ENCODE measurements at places on chromosomes 16 and 17. TPM values are rescaled to one million over a fixed set of nuclear protein-coding genes. Genes with fewer than 3 reads are reported as not detected.

DNA sequence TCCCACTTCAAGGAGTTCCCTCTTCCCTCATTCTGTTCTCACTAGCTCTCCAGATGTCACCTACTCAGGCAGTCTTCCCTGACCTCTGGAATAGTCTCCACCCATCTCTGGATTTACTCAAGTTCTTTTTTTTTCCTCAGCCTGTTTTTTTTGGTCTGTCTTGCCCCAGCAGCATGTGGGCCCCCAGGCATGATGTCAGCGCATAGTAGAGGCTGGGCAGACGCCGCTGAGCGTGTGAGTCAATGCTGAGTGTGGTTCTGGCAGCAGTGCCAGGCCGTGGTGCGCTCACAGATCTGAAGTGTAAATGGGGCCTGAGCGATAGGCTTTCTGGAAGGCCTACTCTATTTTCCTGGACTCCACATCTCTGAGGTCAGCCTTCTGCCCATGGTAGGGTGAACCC lies 2.7 kb upstream of the KCNJ18 start:
- DNase-seq: no peak
- H3K27me3 ChIP-seq: no peaks in the 10 kb centered on the region
- no peak overlapping the region for H3K4me3 ChIP-seq
- H3K4me1 ChIP-seq: no peaks in the 10 kb centered on the region
- H3K36me3 ChIP-seq: no peaks in the 10 kb centered on the region

Gene KRTAP9-6
- not detected for total RNA-seq

- H3K4me3 ChIP-seq: no peak overlapping the region
- peaks cover 2% of the 10 kb centered on the region for H3K27me3 ChIP-seq
- H3K4me1 ChIP-seq: no peaks in the 10 kb centered on the region
- no peaks in the 10 kb centered on the region for H3K36me3 ChIP-seq
- no peak overlapping the region for H3K27ac ChIP-seq
- DNase-seq: no peak
These were observed 21.4 kb upstream of the JPH3 start for GRCh38 chr16:87580855-87581261.

GRCh38 chr16:56357765-56358322 lies 67.5 kb downstream of the AMFR start:
- H3K27me3 ChIP-seq: no peaks in the 10 kb centered on the region
- DNase-seq: no peak
- no peak overlapping the region for H3K27ac ChIP-seq
- no peak overlapping the region for H3K4me3 ChIP-seq

Gene PRSS36
- 2.1 TPM for total RNA-seq

- no peaks in the 10 kb centered on the region for H3K36me3 ChIP-seq
- H3K27ac ChIP-seq: no peak overlapping the region
- no peak for DNase-seq
- H3K27me3 ChIP-seq: no peaks in the 10 kb centered on the region
These were observed 463 bp downstream of the TOP2A start for GRCh38 chr17:40417258-40417608.

DNA sequence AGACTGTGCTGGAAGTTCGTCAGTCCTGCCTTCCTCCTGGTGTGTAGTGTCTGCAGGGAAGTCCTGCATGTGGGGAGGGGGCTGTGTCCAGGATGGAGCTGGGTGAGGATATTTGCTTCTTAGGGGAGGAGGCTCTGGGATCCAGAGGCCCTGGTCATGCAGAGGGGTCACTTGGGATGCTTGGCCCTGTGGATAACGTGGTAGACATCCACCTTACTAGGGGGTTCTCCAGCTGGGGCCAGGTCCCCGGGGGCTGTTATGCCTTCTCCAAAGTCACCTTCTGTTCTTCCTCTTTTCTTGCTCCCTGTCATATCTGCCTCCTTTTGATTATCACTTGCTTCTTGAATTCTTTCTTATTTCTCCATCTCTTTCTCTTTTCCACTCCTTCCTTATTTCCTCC lies 43.8 kb downstream of the SLC6A2 start:
- H3K4me1 ChIP-seq: peaks cover 4% of the 10 kb centered on the region
- H3K27me3 ChIP-seq: no peaks in the 10 kb centered on the region
- no peak overlapping the region for H3K27ac ChIP-seq
- DNase-seq: no peak
- no peak overlapping the region for H3K4me3 ChIP-seq
- no peaks in the 10 kb centered on the region for H3K36me3 ChIP-seq

DNA sequence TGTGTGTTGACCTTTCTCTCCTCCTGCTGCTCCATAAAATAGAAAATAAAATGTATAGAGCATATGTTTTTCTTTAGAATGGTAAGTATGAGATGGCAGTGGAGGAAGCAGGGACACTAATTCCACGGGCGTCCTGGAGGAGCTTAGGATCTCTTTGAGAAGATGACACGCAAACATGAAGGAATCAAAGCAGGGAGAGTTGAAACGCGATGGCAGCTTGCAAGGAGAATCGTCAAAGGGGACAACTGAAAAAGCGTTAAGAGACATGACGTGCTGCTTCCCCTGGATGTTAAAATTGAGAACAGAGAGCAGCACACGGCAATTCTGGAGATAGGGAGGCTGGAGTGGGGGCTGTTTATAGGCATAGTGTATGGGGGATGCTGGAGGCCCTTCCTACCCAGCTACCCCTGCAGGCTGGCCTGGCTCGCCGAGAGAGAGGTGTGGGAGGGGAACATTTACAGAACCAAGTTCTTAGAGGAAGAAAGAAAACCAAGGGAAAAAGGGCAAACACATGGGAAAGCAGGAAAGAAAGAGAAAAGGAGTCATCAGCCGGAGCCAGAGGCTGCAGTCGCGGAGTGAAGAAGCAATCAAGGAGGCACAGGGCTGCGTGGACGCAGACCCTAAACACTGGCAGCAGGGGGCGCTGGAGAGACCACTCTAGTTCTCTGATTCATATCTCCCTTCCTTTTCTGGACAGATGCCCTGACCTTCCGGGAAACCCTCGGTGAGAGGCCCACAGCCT lies 55.8 kb downstream of the MYH13 start:
- no peak overlapping the region for H3K27ac ChIP-seq
- no peak for DNase-seq
- H3K36me3 ChIP-seq: no peaks in the 10 kb centered on the region

GRCh38 chr16:1929105-1929504 lies 10.9 kb upstream of the HS3ST6 start:
- DNase-seq: no peak
- peak overlapping the region; percentile 31 for H3K4me3 ChIP-seq
- H3K36me3 ChIP-seq: no peaks in the 10 kb centered on the region
- H3K27me3 ChIP-seq: no peaks in the 10 kb centered on the region
- peaks cover 11% of the 10 kb centered on the region for H3K4me1 ChIP-seq

DNA sequence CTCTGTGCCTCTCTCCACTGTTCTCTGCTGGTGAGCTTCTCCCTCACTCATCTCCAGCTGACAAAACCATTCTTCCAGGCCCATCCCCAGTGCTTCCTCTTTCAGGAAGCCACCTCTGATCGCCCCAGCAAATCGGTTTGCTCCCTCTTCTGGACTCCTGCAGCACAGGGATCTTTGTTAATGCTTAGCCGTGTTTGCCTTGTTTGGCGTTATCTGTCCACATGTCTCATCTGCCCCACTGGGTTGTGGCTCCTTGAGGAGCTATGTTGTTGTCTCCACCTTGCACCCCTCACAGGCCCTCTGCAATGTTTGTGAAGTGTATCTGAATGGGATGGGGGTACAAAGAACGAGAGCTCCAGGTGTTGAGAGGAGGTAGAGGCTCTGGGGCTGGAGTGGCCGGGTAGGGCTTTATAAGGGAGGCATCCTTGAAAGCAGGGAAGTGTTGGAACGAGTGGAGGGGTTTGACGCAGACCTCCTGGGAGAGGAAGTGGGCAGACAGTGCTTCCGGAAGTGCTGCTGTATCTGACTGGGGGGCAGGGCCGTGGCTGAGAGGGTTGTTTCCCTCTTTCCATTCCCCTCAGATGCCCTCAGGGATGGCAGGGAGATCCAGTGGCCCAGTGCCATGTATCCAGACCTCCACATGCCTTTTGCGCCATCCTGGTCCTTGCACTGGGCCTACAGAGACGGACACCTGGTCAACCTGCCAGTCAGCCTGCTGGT lies 27.8 kb downstream of the CASKIN2 start:
- no peaks in the 10 kb centered on the region for H3K27me3 ChIP-seq
- peaks cover 18% of the 10 kb centered on the region for H3K36me3 ChIP-seq
- peak; percentile 76 for DNase-seq
- H3K27ac ChIP-seq: peak overlapping the region; percentile 80
- peaks cover 26% of the 10 kb centered on the region for H3K4me1 ChIP-seq

DNA sequence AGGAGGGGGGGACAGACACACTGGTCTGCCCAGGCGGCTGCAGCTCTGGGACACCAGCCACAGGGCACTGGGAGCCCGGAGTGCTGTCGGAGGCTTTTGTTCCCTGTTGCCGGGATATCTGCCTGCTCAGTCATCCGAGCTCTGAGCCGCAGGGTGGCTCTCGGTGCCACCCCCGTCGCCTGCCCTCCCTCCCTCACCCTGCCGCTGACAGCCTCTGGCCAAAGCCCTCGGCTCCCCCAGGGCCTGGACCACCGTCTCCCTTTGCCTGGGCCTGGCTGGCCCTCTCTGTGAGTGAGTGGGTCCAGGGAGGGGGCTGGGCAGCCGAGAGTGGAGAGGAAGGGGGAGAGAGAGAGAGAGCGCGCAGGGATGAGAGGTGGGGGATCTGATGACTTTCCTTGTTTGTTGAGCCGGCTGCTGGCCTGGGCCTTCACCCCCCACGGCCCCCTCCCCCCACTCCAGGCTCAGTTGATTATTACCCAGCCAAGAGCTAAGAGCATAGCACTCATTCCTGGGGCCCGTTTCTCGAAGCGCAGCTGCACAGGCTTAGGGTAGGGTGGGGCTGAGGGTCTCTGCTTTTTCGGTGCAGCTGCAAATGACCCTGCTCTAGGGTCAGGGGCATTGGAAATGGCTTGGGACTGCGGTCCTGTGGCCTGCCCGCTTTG lies 2.7 kb downstream of the FOXJ1 start:
- peaks cover 33% of the 10 kb centered on the region for H3K4me1 ChIP-seq
- no peaks in the 10 kb centered on the region for H3K36me3 ChIP-seq
- H3K4me3 ChIP-seq: no peak overlapping the region

GRCh38 chr17:31926100-31926729 lies 10.6 kb upstream of the SUZ12 start:
- no peak for DNase-seq
- H3K4me1 ChIP-seq: no peaks in the 10 kb centered on the region
- H3K36me3 ChIP-seq: no peaks in the 10 kb centered on the region

- no peak overlapping the region for H3K4me3 ChIP-seq
- H3K36me3 ChIP-seq: no peaks in the 10 kb centered on the region
- no peak overlapping the region for H3K27ac ChIP-seq
- peaks cover 5% of the 10 kb centered on the region for H3K4me1 ChIP-seq
These were observed 5.1 kb downstream of the ZNF423 start for GRCh38 chr16:49850558-49851467.

Gene CA7
- not detected for total RNA-seq

Gene CES5A
- total RNA-seq: not detected

Gene SYCE1L
- total RNA-seq: 12.7 TPM

DNA sequence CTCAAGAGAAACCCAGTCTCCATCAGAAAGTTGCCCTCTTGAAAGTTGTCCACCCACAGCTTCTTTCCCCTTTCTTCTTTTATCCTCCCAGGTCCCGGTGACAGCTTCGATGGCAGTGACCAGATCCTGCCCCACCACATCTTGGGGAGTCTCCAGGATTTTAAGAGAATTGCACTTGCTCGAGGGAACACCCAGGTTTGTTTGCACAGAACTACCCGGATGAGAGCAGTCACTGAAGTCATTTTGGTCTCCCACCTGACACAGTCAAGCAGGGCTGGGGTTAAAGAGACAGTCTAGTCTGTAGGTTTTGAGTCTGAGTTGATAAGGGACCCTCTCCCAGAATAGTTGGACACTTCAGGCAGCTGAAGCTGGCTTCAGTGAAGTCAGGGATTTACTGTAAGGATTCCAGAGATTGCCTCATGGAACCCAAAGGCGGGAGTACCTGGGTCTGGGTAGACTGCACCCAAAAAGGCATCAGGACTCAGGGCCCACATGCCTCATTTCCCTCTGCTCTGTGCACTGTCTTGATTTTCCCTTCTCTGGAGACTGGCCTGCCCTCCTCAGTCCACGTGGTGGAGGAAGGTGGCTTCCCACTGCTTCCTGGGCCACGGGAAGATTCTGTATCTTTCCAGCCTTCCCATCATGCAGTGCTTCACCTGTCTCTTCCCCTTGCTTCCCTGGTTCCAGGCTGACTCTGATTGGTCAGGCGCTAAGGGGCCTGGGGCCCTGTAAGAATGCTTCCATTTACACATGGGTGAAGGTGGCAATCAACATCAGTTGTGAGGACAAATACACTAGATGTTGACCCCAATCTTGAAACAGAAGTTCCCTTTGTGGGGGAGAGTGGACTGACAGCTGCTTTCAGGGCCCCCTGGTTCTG lies 9.5 kb downstream of the MYCBPAP start:
- no peaks in the 10 kb centered on the region for H3K36me3 ChIP-seq
- no peak overlapping the region for H3K27ac ChIP-seq
- H3K27me3 ChIP-seq: no peaks in the 10 kb centered on the region
- H3K4me3 ChIP-seq: no peak overlapping the region
- no peak for DNase-seq

Gene ZG16B
- total RNA-seq: 0.78 TPM

- no peaks in the 10 kb centered on the region for H3K4me1 ChIP-seq
- no peaks in the 10 kb centered on the region for H3K27me3 ChIP-seq
- H3K4me3 ChIP-seq: no peak overlapping the region
- no peak overlapping the region for H3K27ac ChIP-seq
- no peaks in the 10 kb centered on the region for H3K36me3 ChIP-seq
- no peak for DNase-seq
These were observed 131.8 kb downstream of the UTP18 start for GRCh38 chr17:51391982-51392654.

Gene DLX3
- not detected for total RNA-seq

Gene CCL7
- total RNA-seq: not detected

GRCh38 chr16:369866-370436 lies 387 bp downstream of the MRPL28 start:
- H3K36me3 ChIP-seq: peaks cover 34% of the 10 kb centered on the region
- no peaks in the 10 kb centered on the region for H3K27me3 ChIP-seq
- H3K4me3 ChIP-seq: peak overlapping the region; percentile 11
- DNase-seq: no peak
- H3K27ac ChIP-seq: no peak overlapping the region
- peaks cover 19% of the 10 kb centered on the region for H3K4me1 ChIP-seq

DNA sequence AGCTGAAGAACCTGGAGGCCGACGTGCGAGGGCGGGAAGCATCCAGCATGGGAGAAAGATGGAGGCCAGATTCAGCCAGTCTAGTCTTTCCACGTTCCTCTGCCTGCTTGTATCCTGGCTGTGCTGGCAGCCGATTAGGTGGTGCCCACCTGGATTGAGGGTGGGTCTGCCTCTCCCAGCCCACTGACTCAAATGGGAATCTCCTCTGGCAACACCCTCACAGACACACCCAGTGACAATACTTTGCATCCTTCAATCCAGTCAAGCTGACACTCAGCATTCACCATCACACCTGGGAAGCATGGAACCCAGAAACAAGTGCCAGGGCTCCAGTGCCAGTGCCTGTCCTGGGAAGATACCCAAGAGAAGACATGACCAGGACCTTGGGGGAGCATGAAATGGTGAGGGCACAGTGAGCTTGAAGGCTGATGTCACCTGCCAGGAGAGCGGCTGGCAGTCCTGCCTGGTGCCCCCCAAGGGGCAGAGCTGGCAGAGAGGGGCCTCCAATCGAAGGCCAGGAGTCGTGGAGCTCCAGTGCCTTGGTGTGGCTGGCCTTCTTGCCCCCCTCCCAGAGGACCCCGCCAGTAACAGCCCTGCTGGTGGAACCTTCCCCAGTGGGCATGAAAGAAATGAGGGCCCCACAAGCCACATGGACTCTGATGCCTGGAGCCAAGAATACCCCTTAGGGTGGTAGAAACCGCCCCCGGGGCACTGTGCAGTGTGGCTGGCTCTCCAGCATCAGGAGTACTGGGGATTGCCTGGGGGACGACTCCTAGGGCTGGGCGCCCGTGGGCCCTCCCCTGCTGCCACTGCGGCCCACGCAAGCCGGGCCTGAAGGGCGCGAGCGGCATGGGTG lies 643 bp upstream of the NPB start:
- no peak overlapping the region for H3K27ac ChIP-seq
- peaks cover 8% of the 10 kb centered on the region for H3K27me3 ChIP-seq
- DNase-seq: no peak

Data from natural killer cell (primary cell).